ENCODE measurements at places on chromosomes 7 and 10. TPM values are rescaled to one million over a fixed set of nuclear protein-coding genes. Genes with fewer than 3 reads are reported as not detected.

DNA sequence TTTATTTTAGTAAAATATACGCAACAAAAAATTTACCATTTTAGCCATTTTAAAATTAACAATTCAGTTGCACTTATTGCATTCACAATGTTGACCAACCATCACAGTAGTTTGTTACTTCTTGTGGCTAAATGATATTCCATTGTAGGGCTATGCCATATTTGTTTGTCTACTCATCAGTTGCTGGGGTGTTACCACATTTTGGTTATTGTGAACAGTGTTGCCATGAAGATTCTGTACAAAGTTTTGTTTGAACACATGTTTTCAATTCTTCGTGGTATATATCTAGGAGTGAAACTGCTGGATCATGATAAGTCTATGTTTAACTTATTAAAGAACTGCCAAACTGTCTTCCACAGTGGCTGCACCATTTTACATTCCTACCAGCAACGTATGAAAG lies 46.3 kb upstream of the ZNF365 start:
- no peak for DNase-seq

GRCh38 chr10:111116762-111117445 lies 40.1 kb downstream of the ADRA2A start:
- DNase-seq, result no peak

GRCh38 chr10:71128311-71128980 lies 83.9 kb upstream of the UNC5B start:
- no peak for DNase-seq

DNA sequence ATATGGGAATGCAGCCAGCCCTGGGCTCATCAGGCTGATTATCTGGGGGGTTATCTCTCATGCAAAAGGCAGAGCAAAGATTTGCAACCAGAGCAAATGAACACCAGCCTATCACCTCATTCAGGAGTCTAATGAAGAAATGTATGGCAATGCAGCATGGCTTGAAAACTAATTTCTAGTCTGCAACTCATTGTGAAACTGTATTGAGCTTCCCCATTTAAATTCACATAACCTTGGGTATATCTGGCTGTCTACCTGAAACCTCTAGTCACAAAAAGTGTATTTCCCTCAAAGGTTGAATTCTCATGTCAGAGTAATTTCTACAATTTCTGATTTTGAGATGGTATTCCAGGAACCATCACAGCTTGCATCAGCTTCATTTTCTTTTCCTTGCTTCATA lies 240.0 kb downstream of the SDHAF3 start:
- no peak for DNase-seq

- DNase-seq, result no peak
These were observed 80.1 kb upstream of the LRRN3 start for GRCh38 chr7:111010798-111011197.

DNA sequence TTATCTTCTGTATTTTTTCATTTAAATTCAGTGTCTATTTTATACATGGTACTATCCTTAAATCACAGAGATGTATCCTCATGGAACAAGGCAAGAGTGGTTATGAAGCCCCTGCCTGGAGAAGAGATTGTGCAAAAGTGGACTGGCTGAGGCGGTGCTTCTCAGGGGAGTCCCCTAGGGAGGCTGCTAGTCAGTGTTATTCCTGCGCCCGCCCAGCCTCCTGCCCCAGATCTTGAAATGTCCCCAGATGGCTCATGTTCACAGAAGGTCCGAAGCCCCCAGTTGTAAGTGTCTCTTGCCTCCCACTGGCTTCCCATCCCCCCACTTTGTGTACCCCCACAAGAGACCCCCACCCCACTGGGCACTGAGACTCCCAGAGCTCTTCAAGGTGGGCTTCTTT lies 366.9 kb downstream of the TNS3 start:
- DNase-seq, result no peak

Gene HKDC1
- total RNA-seq, result 0.19 TPM

Gene ABCC2
- total RNA-seq, result 0.24 TPM

Gene CFAP58
- 0.29 TPM for total RNA-seq
